Hematopoietic multipotent progenitor cell (in vitro differentiated cells): ENCODE measurements at places on chromosomes 1 and 21. TPM values are rescaled to one million over a fixed set of nuclear protein-coding genes. Genes with fewer than 3 reads are reported as not detected.

KCNK2 gene
- total RNA-seq, result not detected

LRRN2 gene
- total RNA-seq, result 1.3 TPM

KCNJ9 gene
- not detected for total RNA-seq

F13B gene
- total RNA-seq, result not detected

FCRL2 gene
- total RNA-seq, result under 0.01 TPM

SPRR2G gene
- total RNA-seq, result not detected

OR14K1 gene
- 0.81 TPM for total RNA-seq

PM20D1 gene
- total RNA-seq, result 0.54 TPM

KRTAP7-1 gene
- not detected for total RNA-seq

TRIM58 gene
- total RNA-seq, result 25.3 TPM

POGK gene
- 24.5 TPM for total RNA-seq

BARHL2 gene
- not detected for total RNA-seq

CD1C gene
- 0.27 TPM for total RNA-seq

PLD5 gene
- total RNA-seq, result not detected

CLDN14 gene
- not detected for total RNA-seq

PDZK1IP1 gene
- total RNA-seq, result 1.9 TPM

C1QC gene
- under 0.01 TPM for total RNA-seq

TSACC gene
- total RNA-seq, result not detected

MFSD2A gene
- total RNA-seq, result 2.4 TPM

OR2M3 gene
- 0.27 TPM for total RNA-seq

TMEM51 gene
- 0.54 TPM for total RNA-seq

CAPN8 gene
- total RNA-seq, result not detected

INKA2 gene
- 2.4 TPM for total RNA-seq

FMO2 gene
- total RNA-seq, result not detected

PLPPR4 gene
- total RNA-seq, result not detected

ADAMTS1 gene
- total RNA-seq, result 5.1 TPM

AIRE gene
- total RNA-seq, result 0.27 TPM

FBXO42 gene
- 17.5 TPM for total RNA-seq

MIXL1 gene
- 1.6 TPM for total RNA-seq

PLPP3 gene
- 0.81 TPM for total RNA-seq

TNFRSF9 gene
- under 0.01 TPM for total RNA-seq

PGLYRP4 gene
- total RNA-seq, result 0.27 TPM

OR2T29 gene
- not detected for total RNA-seq

FCGR1A gene
- 6.2 TPM for total RNA-seq

NBPF10 gene
- 1.6 TPM for total RNA-seq

ZRANB2 gene
- total RNA-seq, result 16.2 TPM

ARHGAP29 gene
- 0.27 TPM for total RNA-seq

NBPF19 gene
- 14.3 TPM for total RNA-seq
